Left renal pelvis (tissue), 4 donors: ENCODE measurements at places on chromosomes 3 and 15. TPM values are rescaled to one million over a fixed set of nuclear protein-coding genes. Genes with fewer than 3 reads are reported as not detected.

GRCh38 chr3:143439817-143440216 lies 320.2 kb downstream of the CHST2 start:
- DNase-seq, result no peak

Gene SCG3
- 0.49 TPM for polyA plus RNA-seq

DNA sequence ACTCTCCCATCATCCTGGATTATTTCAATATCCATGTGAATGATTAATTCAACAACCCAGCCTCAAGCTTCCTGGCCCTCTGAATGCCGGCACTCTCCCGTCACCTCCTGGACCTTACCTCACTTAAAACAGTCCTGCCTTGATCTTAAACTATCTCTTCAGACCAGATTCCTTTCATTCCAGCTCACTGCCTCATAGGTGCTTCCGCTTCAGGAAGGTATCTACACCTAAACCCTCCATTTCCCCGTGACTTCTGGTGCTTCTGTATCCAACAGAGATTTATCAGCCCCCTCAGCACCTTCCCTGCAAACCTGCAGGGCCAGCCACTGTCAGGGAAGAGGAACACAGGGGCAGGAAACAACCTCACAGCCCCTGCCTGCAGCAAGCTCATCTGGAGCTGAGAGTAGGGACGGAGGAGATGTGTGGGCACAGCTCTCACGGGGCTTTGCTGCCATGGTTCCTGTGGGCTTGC lies 98.9 kb upstream of the TJP1 start:
- no peak for DNase-seq

Gene RETNLB
- not detected for polyA plus RNA-seq

DNA sequence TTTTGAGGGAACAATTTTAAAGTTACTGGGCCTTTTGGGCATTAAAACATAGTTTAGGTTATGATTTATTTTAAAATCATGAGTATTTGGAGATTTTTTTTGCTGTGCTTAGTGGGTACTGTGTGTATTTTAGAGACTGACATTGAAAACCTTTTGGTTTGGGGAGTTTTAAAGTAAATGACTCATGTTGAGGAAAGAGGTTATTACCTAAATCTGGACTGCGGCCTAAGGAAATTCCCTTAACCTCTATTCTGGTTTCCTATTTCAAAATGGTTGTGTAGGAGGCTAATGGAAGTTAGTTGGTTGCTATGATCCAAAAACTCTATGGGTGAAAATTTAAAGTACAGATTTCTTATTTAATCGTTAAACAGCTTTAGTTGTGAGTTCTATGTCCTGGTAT lies 57.3 kb upstream of the DPH6 start:
- DNase-seq, result no peak
